ENCODE measurements at places on chromosomes 5 and 9.

DNA sequence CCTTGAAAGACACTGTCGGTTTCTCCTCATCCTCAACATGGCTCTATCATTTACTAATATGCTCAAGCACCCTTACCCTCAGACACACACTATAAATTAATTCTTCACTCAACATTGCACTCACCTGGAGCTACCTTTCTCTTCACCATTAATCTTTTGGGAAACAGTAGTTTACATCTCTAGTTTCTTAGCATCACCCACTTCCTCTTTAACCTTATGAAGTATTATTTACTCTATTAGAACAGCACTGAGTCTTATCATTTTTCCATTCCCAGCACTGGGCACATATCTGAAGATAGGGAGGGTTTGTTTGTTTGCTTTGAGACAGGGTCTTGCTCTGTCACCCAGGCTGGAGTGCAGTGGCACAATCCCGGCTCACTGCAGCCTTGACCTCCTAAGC lies 213.5 kb downstream of the SMARCA2 start:
- no peak for DNase-seq
- no peaks in the 10 kb centered on the region for H3K36me3 ChIP-seq
- no peaks in the 10 kb centered on the region for H3K4me1 ChIP-seq
- H3K27me3 ChIP-seq = no peaks in the 10 kb centered on the region
- no peak overlapping the region for H3K4me3 ChIP-seq
- H3K27ac ChIP-seq = no peak overlapping the region

GRCh38 chr5:128684961-128685360 lies 146.9 kb upstream of the FBN2 start:
- H3K4me1 ChIP-seq = no peaks in the 10 kb centered on the region
- H3K4me3 ChIP-seq = no peak overlapping the region
- no peak overlapping the region for H3K27ac ChIP-seq

DNA sequence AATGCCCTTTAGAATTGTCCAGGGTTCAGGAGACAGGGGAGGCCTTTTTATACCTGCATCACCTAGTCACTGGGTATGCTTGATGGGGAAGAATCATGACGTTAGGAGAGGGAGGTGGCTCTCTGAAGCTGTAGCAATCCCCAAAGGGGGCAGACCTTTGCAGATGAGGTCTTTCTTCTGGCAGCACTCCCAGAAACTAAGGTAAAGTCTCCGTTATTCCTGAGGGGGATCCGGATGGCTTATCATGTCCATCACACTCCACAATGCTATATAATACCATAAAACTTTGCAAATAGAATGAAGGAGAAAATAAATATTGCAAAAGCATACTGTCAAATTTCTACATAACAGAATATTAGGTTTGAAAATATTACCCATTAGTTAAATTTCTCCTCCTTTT lies 21.5 kb upstream of the CAST start:
- H3K27me3 ChIP-seq = no peaks in the 10 kb centered on the region
- no peak overlapping the region for H3K27ac ChIP-seq
- H3K4me1 ChIP-seq = no peaks in the 10 kb centered on the region
- no peak for DNase-seq
- no peaks in the 10 kb centered on the region for H3K36me3 ChIP-seq
- no peak overlapping the region for H3K4me3 ChIP-seq

- H3K36me3 ChIP-seq = no peaks in the 10 kb centered on the region
- no peak for DNase-seq
- H3K27me3 ChIP-seq = no peaks in the 10 kb centered on the region
- no peaks in the 10 kb centered on the region for H3K4me1 ChIP-seq
- H3K4me3 ChIP-seq = no peak overlapping the region
Observed at GRCh38 chr5:146528236-146528635, 12.2 kb upstream of the GPR151 start.

DNA sequence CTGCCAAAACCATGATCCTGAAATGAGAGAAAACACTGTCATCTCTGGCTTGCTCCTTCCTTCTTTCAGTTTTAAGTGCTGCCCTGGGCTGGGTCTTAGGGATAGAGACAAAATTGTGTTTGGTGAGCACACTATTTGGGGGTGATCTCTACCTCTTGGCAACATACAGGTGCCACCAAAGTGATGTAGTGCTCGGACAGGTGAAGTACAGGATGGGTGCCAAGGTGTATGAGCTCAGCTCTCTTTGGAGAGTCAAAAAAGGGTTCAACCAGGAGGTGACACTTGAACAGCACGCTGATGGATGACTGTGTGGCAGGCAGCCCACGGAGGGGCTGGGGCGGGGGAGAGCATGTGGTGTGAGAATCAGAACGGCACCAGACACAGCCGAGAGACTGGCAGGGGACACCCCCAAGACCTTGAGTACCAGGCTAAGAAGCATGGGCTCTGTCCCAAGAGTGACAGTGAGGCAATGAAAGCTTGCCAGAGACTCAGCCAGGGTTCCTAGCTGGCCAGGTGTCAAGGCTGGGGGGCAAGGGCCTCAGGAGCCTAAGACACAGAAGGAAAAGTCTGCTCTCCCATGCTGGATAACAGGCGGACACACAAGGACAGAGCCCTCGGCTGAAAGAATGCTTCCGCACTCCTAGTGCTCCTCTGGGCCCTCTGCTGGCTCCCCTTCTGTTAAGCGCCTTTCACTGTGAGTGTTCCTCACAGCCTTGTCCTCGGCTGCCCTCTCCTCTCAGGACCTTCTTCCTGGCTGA lies 2.5 kb downstream of the NHP2 start:
- no peaks in the 10 kb centered on the region for H3K27me3 ChIP-seq
- peak overlapping the region; percentile 5 for H3K27ac ChIP-seq
- H3K4me1 ChIP-seq = no peaks in the 10 kb centered on the region
- H3K36me3 ChIP-seq = peaks cover 55% of the 10 kb centered on the region
- H3K4me3 ChIP-seq = no peak overlapping the region

GRCh38 chr9:113626735-113627495 lies 163.4 kb downstream of the RGS3 start:
- no peak overlapping the region for H3K4me3 ChIP-seq
- H3K4me1 ChIP-seq = peaks cover 18% of the 10 kb centered on the region
- peak; percentile 91 for DNase-seq
- peak overlapping the region; percentile 41 for H3K27ac ChIP-seq

DNA sequence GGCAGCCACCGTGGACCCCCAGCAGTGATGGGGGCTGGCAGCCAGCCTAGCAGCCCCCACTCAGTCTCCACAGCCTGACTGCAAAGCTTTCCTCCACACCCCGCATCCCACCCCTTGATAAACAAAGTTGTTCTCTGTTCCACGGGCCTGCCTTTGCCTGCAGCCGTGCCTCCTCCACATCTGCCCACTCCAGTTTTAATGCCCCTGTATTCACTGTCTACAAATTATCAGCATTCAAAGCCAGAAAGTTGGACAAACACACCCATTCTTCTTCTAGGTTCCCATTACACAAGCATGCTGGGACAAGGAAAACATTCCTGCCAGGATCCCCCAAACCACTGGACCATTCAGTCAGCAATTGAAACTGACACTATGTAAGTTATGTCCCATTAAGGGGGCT lies 23.0 kb upstream of the NR5A1 start:
- H3K27me3 ChIP-seq = no peaks in the 10 kb centered on the region
- DNase-seq = no peak
- peaks cover 8% of the 10 kb centered on the region for H3K36me3 ChIP-seq
- no peaks in the 10 kb centered on the region for H3K4me1 ChIP-seq
- no peak overlapping the region for H3K4me3 ChIP-seq

GRCh38 chr5:115453391-115454095 lies 91.0 kb downstream of the FEM1C start:
- H3K4me1 ChIP-seq = no peaks in the 10 kb centered on the region
- no peak overlapping the region for H3K4me3 ChIP-seq
- no peak overlapping the region for H3K27ac ChIP-seq
- no peaks in the 10 kb centered on the region for H3K27me3 ChIP-seq

DNA sequence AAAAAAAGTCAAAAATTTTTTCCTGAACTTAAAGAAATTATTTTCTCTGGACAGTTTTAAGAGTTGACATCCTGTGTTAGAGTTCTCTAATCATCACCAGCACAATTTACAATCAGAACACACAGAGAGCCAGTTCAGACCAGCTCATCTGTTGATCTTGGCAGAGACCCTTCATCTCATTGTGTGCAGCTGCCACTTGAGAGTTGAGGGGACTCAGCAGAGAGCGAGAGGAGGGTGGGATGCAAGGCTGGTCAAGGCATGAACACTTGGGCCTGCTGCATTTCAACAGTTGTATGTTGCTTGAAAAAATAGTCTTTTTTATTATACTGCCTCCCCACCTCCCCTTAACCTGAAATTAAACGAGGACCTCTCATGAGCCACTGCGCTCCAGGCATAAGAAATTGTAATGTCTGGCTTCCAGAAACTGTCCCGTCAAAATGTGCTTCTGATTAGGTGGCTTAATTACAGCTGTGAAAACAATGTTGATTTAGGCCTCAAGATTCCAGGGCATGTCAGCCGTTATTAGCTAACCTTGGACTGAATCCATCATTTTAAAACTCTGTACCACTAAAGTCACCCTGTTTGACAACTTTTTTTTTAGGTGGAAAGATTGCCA lies 383.6 kb downstream of the CCDC171 start:
- H3K36me3 ChIP-seq = no peaks in the 10 kb centered on the region
- no peaks in the 10 kb centered on the region for H3K4me1 ChIP-seq
- DNase-seq = no peak
- no peak overlapping the region for H3K27ac ChIP-seq
- H3K4me3 ChIP-seq = no peak overlapping the region

DNA sequence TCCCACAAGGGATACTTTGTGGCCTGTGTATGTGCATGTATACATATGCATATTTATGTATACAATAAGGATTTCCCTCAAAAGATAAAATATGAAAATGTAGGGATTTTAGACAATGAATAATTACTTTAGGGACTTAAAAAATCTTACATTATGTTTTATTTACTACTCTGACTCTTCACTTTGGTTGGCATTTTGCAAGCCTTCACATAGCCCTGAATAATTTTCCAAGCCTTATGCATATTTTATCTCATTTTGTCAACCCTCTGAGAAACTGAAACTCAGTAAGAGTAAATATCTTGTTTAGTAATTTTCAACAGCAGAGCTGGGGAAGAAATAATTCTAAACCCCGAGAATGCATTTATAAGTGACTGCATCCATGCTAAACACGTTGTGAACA lies 153.0 kb upstream of the SLC24A2 start:
- H3K27me3 ChIP-seq = no peaks in the 10 kb centered on the region
- peaks cover 14% of the 10 kb centered on the region for H3K4me1 ChIP-seq
- H3K27ac ChIP-seq = no peak overlapping the region
- H3K36me3 ChIP-seq = no peaks in the 10 kb centered on the region
- no peak overlapping the region for H3K4me3 ChIP-seq

GRCh38 chr9:126788634-126789349 lies 16.0 kb upstream of the ZBTB43 start:
- H3K36me3 ChIP-seq = no peaks in the 10 kb centered on the region
- peak; percentile 42 for DNase-seq
- H3K27me3 ChIP-seq = peaks cover 4% of the 10 kb centered on the region
- H3K4me1 ChIP-seq = no peaks in the 10 kb centered on the region
- H3K27ac ChIP-seq = no peak overlapping the region
- H3K4me3 ChIP-seq = no peak overlapping the region

GRCh38 chr5:107090506-107090905 lies 580.2 kb downstream of the EFNA5 start:
- no peaks in the 10 kb centered on the region for H3K27me3 ChIP-seq
- DNase-seq = no peak
- H3K36me3 ChIP-seq = no peaks in the 10 kb centered on the region

- peaks cover 18% of the 10 kb centered on the region for H3K36me3 ChIP-seq
- H3K27me3 ChIP-seq = no peaks in the 10 kb centered on the region
- H3K4me1 ChIP-seq = no peaks in the 10 kb centered on the region
- no peak overlapping the region for H3K27ac ChIP-seq
- DNase-seq = no peak
- H3K4me3 ChIP-seq = no peak overlapping the region
Observed at GRCh38 chr5:14706615-14707021, 42.1 kb downstream of the OTULIN start.

GRCh38 chr9:89613912-89614892 lies 9.4 kb downstream of the GADD45G start:
- DNase-seq = no peak
- no peak overlapping the region for H3K4me3 ChIP-seq
- H3K27ac ChIP-seq = no peak overlapping the region
- no peaks in the 10 kb centered on the region for H3K36me3 ChIP-seq
- peaks cover 4% of the 10 kb centered on the region for H3K4me1 ChIP-seq

DNA sequence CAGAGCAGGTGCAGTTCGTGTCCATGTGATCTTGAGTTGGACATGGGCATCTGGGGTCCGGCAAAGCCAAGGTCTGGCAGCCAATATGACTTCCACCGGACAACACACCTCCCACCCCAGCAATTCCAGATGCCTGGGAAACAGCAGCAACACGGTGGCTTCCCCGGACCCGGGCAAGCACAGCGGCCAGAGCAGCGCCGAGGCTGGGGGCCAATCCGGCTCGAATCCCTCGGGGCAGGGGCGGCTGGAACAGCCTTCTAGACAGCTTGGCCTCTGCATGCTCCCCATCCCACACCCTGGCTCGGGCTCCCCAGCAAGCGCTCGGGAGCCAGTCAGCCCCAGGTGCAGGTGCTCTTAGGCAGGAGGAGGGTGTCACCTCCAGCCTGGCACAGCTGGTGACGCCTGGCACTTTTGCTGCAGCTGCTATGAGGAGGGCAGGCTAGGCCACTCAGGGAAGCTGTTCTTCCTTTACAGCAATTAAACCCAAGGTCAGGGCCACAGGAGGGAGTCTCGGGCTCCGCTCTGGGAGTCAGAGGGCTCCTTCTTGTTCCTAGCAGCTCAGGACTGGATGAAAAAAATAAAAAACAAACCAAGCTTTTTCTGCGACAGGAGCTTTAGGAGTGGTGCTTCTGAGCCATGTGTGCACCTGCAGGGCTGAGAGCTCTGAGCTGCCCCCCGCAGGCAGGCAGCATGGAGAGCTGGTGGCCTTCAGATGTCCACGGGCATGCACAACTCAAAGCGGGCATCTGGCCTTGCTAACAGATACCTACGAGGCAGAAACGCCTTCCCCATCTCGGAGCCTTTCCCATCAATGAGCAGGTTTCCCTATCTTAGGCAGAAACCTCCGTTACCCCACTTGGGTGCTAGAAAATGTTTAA lies 28.2 kb downstream of the DBH start:
- no peak overlapping the region for H3K27ac ChIP-seq
- H3K27me3 ChIP-seq = no peaks in the 10 kb centered on the region
- H3K36me3 ChIP-seq = no peaks in the 10 kb centered on the region
- H3K4me3 ChIP-seq = no peak overlapping the region
- H3K4me1 ChIP-seq = peaks cover 3% of the 10 kb centered on the region
- DNase-seq = no peak

All from sigmoid colon (tissue), 7 donors.